ENCODE measurements at places on chromosomes 7 and 10.
A peak's percentile ranks its signal among the peaks of the same experiment; 100 is the strongest.

DNA sequence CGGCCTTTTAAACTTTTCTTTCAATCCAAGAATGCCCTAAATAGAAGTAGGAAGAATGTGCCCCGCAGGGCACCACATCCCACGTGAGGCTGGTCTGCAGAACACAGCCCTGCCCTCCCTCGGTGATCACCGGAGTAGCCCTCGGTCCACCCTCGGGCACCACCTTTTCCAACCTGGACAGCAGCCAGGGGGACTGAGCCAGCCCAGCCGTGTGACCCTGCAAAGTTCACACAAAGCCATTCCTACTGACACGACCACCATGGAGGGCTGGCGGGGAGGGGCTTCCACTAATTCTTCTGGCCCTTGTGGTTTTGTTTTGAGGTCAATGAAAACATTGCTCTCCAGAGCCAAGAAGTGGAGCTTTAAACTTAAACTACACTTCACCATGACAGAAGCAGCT, 132.2 kb downstream of the TCERG1L start:
- DNase-seq: no peak

DNA sequence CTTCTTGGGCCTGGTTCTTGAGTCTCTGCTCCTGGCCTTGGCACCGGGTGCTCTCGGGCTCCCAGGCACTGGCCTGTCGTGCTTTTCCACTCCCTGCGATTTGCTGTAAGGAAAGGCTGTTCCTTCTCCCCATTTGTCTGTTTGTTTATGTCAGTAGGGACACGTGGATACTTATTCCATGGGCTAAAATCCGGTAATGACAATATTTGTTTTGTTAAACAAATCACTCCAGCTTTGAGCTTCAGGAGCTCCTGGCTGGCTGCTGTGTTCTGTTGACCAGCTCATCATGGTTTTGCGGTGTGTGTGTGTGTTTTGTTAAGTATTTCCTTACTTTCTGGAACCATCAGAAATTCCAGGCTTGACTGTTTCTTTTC, 17.5 kb upstream of the JAKMIP3 start:
- no peak for DNase-seq

GRCh38 chr7:69189406-69189805, 408.9 kb upstream of the AUTS2 start:
- no peak for DNase-seq

- DNase-seq: no peak
Observed at GRCh38 chr7:46633200-46633599, 712.1 kb upstream of the IGFBP3 start.

DNA sequence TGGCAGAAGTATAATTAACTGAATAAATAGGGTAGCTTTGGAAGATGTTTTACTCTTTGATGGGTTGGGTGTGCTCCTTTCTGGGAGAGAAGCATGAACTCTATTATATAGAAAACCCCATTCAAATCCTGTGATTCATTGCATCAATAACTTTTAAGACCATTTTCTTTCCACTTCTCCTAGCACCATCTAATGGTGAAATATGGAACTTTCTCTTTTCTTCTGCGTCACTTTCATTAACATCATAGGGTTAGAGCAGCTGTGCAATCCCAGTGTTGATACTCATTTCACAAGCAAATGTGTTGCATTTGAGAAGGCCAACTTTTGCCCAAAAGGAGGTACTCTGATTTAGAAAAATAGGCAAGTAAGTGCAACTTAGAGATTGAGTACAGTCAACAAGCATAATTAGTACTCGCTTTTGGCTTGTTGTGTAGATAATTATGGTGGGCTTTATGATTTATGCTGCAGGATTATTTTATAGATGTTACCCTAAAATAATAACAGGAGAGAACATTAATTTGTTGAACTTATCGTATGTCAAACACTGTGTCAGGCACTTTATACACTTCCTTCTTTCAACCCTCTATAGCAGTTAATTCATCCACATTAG, 92.9 kb downstream of the CPED1 start:
- DNase-seq: peak; percentile 35

DNA sequence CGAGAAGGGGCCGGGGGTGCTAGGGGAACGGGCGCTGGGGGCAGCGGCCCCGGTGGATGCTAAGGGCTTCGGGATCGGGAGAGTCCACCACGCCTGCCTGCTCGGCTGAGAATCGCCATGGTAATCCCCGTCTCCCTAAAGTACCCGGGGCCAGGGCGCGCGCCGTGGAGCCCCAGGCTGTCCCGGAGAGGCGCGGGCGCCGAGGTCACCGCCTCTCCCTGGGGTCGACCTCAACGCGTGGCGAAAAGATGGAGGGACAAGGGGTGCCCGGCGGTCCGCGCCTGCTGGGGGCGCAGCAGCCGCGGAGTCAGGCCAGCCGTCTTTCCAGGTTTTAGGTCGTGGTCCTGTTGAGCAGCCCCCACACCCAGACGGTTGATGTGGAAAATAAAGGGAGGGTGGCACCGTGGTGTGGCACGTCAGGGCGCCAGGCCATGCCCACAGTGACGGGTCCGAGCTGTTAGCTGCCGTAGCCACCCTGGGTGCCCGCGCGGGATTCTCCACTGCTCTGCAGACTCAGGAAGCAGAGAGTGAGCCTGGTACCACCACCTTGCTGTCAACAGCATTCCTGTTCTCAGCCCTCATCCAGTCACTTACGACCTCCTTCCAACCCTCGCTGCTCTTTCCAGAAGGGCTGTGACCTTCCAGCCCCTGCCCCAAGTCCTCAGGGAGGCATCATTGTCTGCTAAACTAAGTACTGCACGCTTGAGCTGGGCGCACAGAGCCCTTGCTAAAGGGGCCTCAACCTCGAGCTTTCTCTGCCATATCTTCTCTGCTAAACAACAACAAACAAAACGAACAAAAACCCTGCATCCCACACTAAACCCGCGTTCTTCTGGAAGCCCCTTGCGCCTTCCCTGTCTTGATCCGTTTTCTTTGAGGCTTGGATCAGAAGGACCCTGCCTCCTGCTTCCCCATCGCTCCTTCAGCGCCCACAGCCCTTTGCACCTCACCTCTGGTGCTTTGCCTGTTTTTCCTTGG, 666 bp downstream of the SMKR1 start:
- no peak for DNase-seq

DNA sequence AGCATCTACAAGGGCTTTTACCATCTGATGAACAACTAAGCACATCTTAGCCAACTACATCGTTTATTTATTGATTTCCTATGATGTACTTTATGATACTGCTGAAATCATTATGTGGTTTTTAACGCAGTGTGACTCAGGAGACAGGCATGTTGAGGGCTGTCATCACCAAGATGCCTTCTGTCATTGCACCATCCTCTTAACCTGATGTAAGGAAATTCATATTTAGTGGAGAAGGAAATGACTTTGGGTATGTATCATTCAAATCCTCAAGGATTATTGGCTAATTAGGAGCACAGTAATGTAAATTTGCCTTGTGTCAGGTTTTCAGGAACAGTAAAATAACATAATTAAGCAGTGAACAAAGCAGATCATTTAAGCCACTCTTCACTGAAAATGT, 138.5 kb upstream of the MGMT start:
- no peak for DNase-seq

DNA sequence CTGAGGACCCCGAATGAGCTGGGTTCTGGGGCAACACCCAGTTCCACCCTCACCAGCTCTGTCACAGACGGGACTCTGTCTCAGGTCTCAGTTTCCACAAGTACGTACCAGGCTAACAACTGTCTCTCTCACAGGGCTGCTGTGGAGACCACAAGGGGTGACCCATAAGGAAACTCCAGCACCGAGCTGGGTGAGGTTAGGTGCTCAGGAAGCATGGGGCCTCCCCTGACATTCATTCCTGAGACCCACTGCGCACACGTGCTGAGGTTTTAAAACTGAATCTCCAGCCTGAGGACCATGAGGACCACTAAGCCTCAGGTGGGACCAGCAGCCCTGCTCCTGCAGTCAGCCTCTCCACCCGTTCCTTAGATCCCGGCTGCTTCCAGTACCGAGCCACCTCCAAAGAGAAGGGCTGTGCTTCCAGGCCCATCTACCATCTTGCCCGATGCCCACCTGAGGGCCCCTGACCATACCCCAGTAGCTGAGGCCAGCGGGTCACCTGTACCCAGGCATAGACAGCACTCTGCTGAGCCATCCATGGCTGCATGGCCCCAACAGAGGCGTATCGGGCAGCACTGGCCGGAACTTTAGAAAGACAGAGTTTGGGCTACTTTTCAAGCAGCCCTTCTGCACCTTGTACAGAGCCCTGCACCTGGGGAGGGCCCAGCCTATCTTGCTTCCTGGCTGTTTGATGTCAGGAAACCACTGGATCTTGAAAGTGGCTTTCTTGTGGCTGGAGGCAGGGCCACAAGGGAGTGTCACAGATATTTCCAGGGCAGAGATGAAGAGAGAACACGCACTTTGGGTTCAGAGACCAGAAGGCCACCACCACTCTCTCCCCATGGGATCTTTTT, 18.7 kb downstream of the HSPA12A start:
- peak; percentile 62 for DNase-seq

DNA sequence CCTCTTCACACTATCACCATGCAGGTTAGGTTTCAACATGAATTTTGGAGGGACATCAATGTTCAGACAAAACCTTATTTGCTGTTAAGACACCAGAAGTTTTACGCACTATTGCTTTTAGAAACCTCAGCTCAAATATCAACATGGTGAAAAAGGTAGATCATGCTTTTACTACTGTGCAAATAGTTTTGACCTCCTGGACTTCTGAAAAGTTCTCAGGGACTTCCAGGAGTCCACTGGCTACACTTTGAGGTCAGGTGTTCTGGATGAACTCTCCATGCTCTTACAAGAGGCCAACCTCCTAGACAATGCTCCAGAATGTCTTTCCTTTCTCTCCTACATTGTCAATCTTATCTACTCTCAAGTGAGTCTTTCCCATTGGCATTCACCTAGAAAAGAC, 55.9 kb downstream of the SLC25A13 start:
- no peak for DNase-seq

- DNase-seq: no peak
Observed at GRCh38 chr10:115909962-115910731, 362.9 kb downstream of the GFRA1 start.

GRCh38 chr10:114822444-114823076, 980 bp downstream of the FHIP2A start:
- DNase-seq: peak; percentile 11

DNA sequence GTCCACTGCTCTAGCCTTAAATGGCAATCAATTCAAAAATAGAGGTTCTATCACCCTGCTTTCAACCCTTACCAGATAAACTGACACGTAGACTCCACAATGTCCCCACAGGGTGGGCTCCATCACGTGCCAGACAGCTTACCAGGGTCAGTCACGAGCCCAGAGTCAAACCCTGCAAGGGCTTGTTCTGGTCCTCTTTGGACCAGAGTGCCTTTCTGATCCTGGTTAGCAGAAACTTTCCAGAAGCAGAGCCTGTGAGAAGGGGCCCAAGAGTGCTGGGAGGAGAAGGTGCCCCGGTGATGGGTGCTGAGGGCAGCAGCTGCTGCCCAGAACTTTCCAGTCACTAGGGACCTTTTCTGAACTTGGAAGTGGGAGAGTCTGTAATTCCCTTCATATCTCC, 354 bp upstream of the GIMAP5 start:
- DNase-seq: no peak

- no peak for DNase-seq
Observed at GRCh38 chr10:571688-572451, 117.6 kb downstream of the DIP2C start.

Measured in CD4-positive, alpha-beta T cell treated with Interleukin-6 at 100 ng/mL for 8 hours (primary cell).